ENCODE measurements at places on chromosomes 2 and 18. TPM values are rescaled to one million over a fixed set of nuclear protein-coding genes. Genes with fewer than 3 reads are reported as not detected.

The ZNF892 gene
- 7.2 TPM for total RNA-seq

The IGFBP2 gene
- 274 TPM for total RNA-seq

The PLCL1 gene
- total RNA-seq = 3.8 TPM

The PSMD14 gene
- 125 TPM for total RNA-seq

The ZBTB7C gene
- total RNA-seq = not detected

The POTEI gene
- total RNA-seq = 0.09 TPM

The DNAJC5G gene
- not detected for total RNA-seq

The SH3RF3 gene
- total RNA-seq = 6.1 TPM

The HOXD4 gene
- total RNA-seq = 2.8 TPM

The STPG4 gene
- 0.09 TPM for total RNA-seq

The EVX2 gene
- total RNA-seq = not detected

The KCNK3 gene
- total RNA-seq = not detected

The RND3 gene
- 58.3 TPM for total RNA-seq

The KCNG2 gene
- not detected for total RNA-seq

The SH2D6 gene
- 0.28 TPM for total RNA-seq

The GPR39 gene
- 0.38 TPM for total RNA-seq

The PTCD3 gene
- total RNA-seq = 63.8 TPM

The ACMSD gene
- total RNA-seq = not detected

The CIB4 gene
- total RNA-seq = not detected

The MAL gene
- not detected for total RNA-seq

The CPS1 gene
- total RNA-seq = 7.2 TPM

The CRYGC gene
- total RNA-seq = not detected

The AP1S3 gene
- 3.2 TPM for total RNA-seq

The NT5C1B gene
- not detected for total RNA-seq

The TMEM214 gene
- total RNA-seq = 18.4 TPM

The L3MBTL4 gene
- not detected for total RNA-seq

The NTSR2 gene
- not detected for total RNA-seq

The KHK gene
- total RNA-seq = 1.2 TPM

The CABYR gene
- 1.6 TPM for total RNA-seq

The CSRNP3 gene
- total RNA-seq = not detected

The SERPINB10 gene
- 0.09 TPM for total RNA-seq

The CNGA3 gene
- total RNA-seq = not detected

The IL36RN gene
- total RNA-seq = not detected

The LYPD1 gene
- 104 TPM for total RNA-seq

The ZEB2 gene
- total RNA-seq = 12.5 TPM

The PLCD4 gene
- total RNA-seq = 0.85 TPM

The SLC9A4 gene
- total RNA-seq = not detected

The CENPA gene
- 5.2 TPM for total RNA-seq

The CCDC85A gene
- 11.2 TPM for total RNA-seq

The SCYGR5 gene
- total RNA-seq = not detected

The HAAO gene
- total RNA-seq = 0.09 TPM

Data from endothelial cell of coronary artery (primary cell).